ENCODE measurements at places on chromosomes 6 and 20.

- DNase-seq = no peak
These were observed 1.9 kb downstream of the AIG1 start for GRCh38 chr6:143062551-143062950.

GRCh38 chr6:12007887-12008286 is 4.2 kb upstream of the HIVEP1 start:
- DNase-seq = no peak

GRCh38 chr6:11007715-11008608 is 36.1 kb downstream of the ELOVL2 start:
- DNase-seq = no peak

DNA sequence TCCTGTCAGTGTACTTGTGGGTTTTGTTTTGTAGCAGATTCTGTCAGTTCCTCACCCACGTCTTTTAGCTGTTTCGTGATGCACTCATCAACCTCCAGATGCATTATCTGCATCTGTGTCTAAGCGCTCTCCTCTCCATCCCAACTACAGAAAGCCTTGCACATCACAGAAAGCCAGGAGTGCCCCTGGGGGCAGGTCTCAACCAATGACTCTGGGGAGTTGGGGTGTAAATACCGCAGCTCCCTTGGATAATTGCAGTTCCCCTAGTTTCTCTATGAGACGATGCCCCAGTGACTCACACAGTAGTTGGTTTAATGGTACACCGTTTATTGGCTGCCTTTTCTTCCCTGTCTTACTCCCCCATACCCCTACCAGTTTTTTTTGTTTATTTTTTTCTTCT is 158.1 kb downstream of the SOX4 start:
- no peak for DNase-seq

- no peak for DNase-seq
These were observed 21.4 kb downstream of the JARID2 start for GRCh38 chr6:15267221-15267620.

DNA sequence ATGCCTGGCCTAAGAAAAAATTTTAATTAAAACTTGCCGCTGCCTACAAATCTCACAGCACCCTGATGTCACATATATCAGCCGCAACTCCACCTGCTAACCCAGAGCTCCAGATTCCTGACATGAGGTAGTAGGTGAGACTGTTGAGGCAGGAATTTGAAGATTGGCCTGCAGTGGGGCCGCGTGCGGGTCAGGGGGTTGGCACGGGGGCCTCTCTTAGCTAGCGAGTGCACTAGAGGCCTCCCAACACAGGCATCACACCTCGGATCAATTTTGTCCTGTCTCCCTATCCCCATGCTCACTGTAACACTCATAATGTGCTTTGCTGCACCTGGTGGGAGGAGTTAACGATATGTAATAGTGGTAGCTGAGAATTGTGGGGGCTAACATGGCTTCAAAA is 349.8 kb downstream of the CDC5L start:
- no peak for DNase-seq

GRCh38 chr6:66277400-66277799 is 570.4 kb upstream of the EYS start:
- no peak for DNase-seq

- DNase-seq = no peak
These were observed 481.5 kb upstream of the HSF2 start for GRCh38 chr6:121917834-121918559.

- no peak for DNase-seq
These were observed 70.3 kb downstream of the SESN1 start for GRCh38 chr6:109024368-109024767.

DNA sequence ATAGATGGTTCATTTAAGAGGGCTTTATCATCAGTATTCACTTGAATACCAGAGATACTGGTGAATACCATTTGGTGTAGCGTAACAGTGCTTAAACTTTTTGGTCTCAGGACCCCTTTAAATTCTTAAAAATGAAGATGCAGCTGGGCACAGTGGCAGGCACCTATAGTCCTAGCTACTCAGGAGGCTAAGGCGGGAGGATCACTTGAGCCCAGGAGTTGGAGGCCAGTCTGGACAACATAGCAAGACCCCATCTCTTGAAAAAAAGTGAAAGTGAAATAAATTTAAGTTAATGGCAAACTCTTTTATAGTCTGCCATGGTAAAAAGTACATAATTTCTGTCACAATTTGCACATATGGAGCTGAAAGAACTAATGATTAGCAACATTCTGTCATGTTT is 39.3 kb downstream of the VAPB start:
- no peak for DNase-seq

DNA sequence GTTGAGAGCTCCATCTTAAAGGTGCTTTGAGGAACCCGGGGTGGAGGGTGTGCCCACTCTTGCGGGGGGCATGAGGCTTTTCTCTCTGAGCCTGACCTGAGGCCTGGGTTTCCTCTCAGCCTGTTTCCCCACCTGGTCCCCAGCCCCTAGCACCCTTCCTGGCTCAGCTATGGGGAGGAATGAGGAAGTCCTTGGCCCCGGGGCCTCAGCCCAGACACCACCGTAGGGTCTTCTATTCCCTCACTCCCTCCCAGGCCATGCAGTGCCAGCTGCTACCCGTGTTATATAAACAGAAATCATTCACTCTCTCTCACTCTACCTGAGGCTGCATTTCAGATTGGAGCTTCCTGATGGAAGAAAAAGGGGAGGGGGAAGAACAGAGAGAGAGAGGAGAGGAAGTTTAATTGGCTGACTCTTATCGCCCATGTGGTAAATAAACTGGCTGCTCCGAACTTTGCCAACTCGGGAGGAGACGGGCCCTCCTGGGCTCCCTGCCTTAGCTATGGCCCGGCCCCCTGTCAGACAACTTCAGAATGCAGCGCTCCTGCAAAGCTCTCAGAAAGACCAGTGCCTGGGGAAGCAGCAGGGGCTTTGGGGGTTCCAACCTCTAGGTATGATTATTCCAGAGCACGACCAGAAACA is 2.8 kb downstream of the CDH22 start:
- DNase-seq = no peak

- DNase-seq = no peak
These were observed 80.9 kb upstream of the GRIK2 start for GRCh38 chr6:101312652-101313051.
